ENCODE measurements at places on chromosomes 1 and 21.

GRCh38 chr1:116907351-116907750 is 2.4 kb upstream of the PTGFRN start:
- no peak for DNase-seq

- no peak for DNase-seq
Measured at GRCh38 chr1:248842781-248843331, 4.8 kb downstream of the ZNF672 start.

- DNase-seq: no peak
Measured at GRCh38 chr1:94812985-94813384, 7.2 kb upstream of the SLC44A3 start.

DNA sequence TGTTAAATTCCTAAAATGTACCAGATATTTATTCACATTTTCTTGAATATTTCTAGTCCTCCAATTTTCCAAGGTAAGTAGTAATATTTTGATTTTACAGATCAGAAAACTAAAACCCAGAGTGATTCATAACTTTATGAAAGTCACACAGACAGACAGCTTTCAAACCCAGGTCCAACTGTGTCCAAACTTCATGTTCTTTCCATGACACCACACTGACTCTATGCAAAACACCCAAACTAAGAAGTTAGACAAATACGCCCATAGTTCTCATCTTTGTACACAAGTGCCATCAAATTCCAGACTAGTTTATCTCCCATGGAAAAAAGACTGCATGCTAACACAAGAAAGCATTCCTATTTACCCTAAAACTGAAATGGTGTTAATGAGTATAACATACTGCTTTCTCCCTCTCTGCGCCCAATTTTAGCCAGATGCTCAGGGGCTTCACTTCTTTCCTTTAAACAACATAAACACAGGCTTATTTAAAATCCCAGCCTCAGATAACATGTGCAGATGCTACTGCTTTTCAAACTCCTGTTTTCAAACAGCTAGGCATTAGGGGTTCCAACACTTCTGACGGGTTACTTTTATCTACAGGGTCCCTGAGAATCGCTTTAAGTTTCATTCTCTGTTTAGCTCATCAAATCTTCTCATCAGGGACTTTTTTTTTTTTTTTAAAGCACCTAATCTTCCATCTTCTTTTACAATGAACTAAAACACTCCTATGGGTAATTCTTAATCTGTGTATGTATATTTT is 44.6 kb downstream of the WASF2 start:
- peak; percentile 31 for DNase-seq

DNA sequence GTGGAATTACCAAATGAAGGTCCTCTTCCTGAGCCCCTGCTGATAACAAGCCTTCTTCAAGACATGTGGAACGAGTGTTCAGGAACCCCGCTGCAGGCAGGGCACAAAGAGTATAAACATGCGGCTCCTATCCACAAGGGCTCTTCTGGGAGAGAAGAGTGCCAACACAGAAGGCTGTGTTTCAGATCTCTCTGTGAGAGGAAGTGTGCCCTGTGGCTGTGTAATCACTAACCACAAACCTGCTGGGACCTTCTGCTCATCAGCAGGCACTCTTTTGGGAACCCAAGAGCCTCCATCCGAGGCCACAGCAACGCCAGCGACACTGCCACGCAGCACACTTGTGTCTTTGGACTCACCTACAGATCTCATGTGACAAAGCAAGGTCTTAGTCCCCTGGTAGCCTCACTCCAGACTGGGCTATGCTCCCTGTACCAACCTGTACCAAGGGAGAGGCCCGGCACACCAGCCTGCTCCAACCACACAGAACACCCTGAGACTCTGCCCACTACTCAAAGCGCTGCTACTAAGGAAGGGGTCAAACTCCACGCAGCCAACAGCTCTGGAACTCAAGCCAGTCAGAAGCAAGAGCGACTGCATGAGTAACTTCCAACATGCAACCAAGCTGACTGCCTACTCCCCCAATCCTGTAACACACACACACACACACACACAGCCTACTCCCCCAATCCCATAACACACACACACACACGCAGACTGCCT is 7.8 kb downstream of the PTTG1IP start:
- DNase-seq: peak; percentile 41

DNA sequence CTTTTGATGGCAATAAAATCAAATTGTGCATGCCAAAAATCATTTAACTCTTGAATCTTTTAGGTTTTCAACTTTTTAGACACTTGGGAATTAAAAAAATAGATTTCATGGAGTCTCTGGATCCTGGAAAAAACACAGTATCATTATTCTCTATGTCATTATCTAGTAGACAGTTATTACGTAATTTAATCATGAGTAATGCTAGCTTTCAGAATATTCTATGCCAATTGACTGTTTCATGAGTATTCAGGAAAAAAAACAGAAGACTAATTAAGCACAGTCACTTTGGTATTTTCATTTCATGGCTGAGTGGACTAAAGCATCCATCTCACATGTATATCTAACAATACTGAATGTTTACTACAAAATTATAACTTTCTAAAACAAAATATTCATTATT is 44.0 kb downstream of the ODF2L start:
- DNase-seq: no peak

GRCh38 chr1:226943927-226944326 is 3.8 kb downstream of the COQ8A start:
- DNase-seq: no peak

- no peak for DNase-seq
Measured at GRCh38 chr1:47650611-47651010, 212.8 kb downstream of the FOXD2 start.

GRCh38 chr1:201905234-201905890 is 16.7 kb downstream of the SHISA4 start:
- no peak for DNase-seq

- DNase-seq: no peak
Measured at GRCh38 chr1:3919706-3920105, 19.6 kb upstream of the C1orf174 start.

DNA sequence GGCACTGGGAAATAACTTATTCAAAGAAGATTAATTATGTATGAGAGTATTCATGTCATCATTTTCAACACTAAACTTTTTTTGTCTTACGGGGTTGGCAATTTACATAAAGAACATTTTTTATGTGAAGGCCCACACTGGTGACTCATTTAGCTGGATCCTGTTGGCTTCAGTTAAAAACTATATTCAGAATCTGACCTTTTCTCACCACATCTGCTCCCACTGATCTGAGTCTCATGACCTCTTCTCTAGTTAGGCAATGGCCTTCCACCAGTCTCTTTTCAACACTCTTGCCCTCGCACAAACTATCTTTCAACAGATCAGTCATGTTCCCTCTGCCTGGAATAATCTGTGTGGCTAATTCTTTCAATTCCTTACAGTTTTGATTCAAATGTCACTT is 53.4 kb downstream of the TMPRSS15 start:
- no peak for DNase-seq

GRCh38 chr1:185917646-185918045 is 183.5 kb downstream of the HMCN1 start:
- DNase-seq: no peak

- DNase-seq: no peak
Measured at GRCh38 chr1:72105201-72105600, 177.1 kb downstream of the NEGR1 start.

DNA sequence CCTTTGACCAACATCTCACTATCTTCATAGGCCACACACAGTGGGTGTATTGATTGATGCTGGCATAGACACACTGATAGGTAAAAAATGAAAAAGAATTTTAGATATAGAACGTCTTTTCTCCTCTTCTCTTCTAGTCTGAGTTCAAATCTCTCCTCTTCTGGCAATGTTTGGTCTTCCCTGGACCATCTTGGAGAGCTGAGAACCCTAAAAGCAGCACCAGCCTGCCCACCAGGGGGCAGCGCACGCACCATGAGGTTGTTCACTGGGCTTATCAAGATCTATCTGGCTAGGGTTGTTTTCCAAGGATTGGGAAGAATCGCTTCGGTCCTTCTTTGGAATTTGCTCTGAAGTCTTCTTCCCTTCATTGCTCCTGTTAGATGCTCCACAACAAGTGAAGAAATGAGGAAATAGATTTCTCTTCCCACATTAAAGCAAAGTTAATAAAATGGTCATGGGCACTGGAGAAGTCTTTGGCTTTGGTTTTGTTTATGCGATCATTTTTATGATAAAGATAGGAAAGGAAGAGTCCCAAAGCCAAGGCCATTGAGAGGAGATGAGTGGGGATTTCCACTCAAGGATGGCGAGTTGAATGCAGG is 104.0 kb upstream of the OLIG2 start:
- peak; percentile 63 for DNase-seq

GRCh38 chr1:33258788-33259274 is 2.5 kb downstream of the ZNF362 start:
- DNase-seq: no peak

GRCh38 chr1:194078765-194079164 is 892.4 kb upstream of the B3GALT2 start:
- DNase-seq: no peak

- no peak for DNase-seq
Measured at GRCh38 chr21:15249285-15249993, 184.6 kb upstream of the NRIP1 start.

- no peak for DNase-seq
Measured at GRCh38 chr1:241138248-241138647, 218.8 kb downstream of the RGS7 start.

- DNase-seq: no peak
Measured at GRCh38 chr1:43569175-43569574, 38.5 kb downstream of the PTPRF start.

DNA sequence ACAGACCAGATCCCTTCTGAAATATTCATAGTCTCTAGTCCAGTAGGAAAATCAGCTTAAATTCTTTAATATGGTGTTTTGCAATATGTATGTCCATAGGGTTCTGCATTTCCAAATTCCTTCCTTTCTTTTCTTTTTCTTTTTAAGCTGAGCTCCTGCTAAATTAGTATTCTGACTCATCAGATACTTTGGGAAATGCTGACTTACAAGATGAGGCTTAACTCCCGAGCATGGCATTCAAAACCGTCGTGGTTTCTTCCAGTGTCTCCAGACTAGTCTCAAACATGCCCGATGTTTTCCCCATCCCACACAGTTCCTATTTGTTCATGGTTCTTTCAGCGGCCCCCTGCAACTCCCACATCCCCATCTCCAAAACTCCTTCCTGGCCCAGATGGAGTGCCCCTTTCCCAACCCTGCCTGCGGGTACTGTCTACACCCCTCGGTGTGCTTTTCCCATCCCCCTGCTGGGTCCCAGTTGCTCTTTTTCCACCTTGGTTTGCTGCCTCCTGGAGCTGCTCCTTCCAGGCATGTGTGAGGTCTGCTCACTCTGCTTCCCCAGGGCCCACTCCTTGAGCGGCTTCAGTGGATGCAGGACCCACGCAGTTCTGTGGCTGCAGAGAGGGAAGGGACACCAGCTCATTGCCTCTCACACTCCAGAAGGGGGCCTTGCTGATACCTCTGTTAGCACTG is 19.5 kb upstream of the ETV3 start:
- DNase-seq: no peak

DNA sequence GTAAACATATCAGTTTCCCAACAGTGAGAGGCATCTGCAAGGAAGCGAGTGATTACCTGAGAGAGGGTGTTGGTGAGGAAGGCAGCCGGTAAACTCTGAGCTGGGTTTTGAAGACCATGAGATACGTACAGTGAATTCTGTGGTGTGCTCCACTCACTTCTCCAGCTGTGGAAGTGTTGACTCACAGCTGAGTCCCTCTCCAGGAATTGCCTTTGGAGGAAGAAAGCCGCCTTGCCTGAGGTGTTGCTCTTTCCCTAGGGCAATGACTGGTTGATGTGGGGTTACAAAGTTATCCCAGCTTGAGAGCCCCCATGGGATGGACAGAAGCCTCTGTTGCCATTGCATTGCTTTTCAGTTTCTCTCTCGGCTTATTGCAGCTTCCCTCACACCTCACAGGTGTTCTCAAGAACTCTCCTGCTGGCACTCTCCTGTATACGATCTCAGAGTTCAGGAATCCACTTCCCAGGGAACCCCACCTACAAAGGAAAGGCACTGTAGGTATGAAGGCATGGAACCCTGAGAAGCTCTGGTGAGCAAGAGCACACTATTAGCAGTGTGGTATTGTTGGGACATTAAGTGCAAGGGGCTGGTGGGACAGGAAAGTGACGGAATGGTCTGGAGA is 10.8 kb downstream of the NHLH1 start:
- DNase-seq: no peak

GRCh38 chr1:9996624-9997582 is at the start of gene RBP7:
RBP7 (plus strand) TSS chr1:9997228; CDS start chr1:9997259, 31 bp downstream.
- DNase-seq: peak; percentile 21

- DNase-seq: no peak
Measured at GRCh38 chr1:65177457-65177856, 29.5 kb downstream of the AK4 start.

DNA sequence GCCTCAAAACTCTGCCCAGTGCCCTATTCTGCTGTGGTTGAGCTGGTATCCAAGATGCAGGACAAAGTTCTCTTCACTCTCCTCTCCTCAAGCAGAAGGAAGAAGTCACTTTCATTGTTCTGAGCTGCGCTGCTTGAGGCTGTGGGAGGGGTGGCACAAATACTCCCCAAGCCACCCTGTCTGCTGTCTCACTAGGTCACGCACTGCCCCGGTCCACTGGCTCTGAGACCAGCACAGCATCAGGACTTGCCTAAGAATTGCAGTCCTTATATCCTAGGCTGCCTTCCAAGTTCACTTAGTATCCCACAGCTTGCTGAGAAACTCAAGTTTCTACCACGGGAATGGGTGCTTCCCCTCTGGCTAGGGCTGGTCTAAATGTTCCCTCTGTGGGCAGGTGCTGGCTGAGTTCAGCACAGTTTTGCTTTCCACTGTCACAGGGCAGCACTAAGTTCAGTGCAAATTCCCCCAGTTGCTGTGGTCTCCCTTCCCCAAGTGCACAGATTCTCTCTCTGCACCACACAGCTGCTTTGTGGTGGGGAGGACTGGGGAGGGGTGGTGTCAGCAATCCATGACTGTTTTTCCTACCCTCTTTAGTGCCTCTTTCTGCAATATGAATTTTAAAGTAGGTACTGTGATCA is 32.4 kb downstream of the SLC9C2 start:
- DNase-seq: peak; percentile 4

- DNase-seq: peak; percentile 30
Measured at GRCh38 chr1:7218210-7218832, 433.1 kb downstream of the CAMTA1 start.

DNA sequence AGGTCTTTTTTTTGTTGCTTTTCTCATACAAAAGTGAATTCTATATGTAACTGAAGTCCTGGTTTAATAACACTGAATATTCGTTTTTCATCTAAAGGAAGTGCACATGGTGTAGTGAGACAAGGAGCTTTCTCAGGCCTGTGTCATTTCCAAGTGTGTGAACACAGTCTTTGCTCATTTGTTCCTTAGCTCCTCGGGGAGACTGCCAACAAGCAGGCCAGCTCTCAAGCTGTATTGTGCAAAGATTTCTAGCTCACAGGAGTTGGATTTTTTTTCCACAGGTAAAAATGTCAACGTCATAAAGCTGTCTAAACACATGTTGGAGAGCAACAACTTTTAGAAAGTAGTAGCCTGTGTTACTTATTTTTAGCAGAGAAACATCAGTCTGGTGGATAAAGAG is 87.8 kb upstream of the S1PR1 start:
- DNase-seq: no peak

All from stimulated activated CD4-positive, alpha-beta T cell treated with anti-CD3 and anti-CD28 coated beads, Interleukin-15, amount 100 ng/mL, for 24 hours (primary cell).